ENCODE measurements at places on chromosomes 5 and 9.

GRCh38 chr9:88396836-88397577, 8.8 kb downstream of the SPIN1 start:
- no peak for DNase-seq

DNA sequence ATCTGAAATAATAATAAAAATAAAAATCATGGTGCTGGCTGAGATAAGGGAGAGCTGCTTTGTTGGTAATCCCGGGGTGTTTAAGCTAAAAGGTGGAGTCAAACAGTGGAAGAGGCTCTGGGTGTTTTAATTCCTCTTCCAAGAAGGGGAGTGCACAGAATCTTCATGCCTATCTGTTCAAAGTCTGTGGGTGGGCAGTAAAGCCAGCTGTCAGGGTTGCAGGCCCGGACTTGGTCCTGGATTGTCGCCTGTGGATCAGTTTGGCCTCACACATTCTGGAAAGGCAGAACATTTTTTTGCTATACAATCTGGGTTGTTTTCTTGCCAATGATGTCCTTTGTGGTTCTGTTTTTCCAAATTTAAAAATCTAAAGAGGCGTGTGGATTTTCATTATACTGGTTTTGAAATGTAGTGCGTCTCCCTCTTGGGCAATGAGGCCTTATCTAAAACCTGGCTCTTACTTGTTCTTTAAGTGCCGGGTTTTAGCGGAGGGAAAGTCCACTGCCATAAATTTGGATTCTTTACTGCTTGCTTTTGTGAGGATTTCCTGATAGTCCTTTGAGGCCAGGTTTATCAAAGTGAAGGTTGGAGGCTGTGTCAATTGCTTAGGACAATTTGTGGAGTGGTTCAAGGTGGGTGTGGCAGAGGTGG, 5.8 kb downstream of the ANKDD1B start:
- DNase-seq: no peak

DNA sequence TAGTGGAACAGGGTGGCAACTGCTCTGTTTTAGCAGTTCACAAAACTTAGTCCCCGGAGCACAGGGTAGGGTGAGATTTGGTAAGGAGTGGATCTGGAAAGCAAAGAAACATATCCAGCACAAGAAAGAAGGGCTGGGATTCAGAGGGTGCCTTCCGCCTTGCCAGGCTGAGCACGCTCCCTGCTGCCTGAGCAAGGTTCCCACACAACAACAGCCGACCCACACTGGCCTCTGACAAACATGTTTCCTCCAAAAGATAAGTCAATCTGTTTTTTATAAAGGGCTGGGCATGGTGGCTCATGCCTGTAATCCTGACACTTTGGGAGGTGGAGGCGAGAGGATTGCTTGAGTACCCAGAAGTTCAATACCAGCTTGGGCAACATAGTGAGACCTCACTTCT, 45.8 kb downstream of the RAB3C start:
- no peak for DNase-seq

DNA sequence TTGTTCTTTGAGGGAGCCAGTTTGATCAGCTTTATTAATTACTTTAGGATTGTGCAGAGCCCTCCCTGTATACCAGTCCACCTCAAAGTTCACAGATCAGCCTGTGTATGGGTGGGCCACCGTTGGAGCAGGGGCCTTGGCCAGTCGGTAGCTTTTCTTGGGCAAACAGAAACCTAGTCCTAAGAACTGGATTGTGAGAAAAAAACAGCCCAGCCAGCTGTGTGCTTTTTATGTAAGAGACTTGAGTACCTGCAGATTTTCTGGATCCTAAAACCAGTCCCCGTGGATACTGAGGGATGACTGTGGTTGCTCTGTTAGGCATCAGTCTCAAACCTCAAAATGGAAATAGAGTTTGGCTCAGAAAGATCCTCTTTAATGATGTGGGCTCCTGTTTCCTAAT, 24.8 kb upstream of the ROPN1L start:
- no peak for DNase-seq

DNA sequence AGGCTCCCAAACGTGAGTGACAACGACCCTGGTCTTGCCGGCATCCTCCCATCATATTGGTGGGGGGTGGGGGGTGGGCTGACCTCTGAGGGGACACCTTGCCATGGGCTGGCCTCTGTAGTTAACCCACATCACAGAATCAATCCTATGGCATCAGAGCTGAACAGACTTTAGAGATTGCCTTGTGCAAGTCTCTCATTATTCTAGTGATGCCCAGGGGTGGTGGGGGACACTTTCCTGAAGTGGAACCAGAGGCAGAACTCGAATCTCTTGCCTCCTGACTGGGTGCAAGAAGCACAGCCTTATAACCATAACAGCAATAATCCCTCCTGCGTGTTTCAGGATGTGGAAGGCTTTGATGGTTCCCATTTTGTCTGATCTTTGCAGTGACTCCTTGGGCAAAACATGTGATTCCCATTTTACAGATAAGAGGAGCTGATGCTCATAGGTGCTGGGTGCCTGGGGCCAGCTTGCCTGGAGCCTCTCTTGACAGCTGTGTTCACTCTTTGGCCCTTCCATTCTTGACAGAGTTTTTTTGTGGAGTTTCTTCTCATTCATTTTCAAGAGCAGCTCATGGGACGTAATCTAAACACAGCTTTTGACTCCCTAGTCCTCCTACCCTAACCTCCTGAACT, 18.6 kb upstream of the PITX1 start:
- no peak for DNase-seq

DNA sequence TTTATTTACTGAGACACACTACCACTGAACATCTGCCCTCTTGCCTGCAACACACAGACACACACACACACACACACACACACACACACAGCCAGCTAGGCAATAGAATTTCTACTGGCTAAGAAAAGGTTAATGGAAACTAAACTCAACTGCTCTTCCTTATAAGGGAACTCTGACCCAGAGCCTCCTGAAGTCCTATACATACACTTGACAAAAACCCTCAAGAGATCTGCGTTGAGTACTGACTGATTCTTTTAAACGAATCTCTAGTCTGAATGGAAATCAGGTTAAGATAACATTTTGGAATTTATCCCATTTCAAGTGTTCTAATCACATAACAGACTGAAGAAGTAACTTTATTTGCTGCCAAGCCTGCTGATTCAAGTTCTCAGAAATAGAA, 25.9 kb upstream of the TRPM3 start:
- DNase-seq: no peak

GRCh38 chr5:16505140-16505891, 39.7 kb upstream of the ZNF622 start:
- no peak for DNase-seq

GRCh38 chr5:178287091-178287790, 54.6 kb upstream of the PHYKPL start:
- no peak for DNase-seq

GRCh38 chr5:6703806-6704205, 9.4 kb upstream of the TENT4A start:
- DNase-seq: no peak

DNA sequence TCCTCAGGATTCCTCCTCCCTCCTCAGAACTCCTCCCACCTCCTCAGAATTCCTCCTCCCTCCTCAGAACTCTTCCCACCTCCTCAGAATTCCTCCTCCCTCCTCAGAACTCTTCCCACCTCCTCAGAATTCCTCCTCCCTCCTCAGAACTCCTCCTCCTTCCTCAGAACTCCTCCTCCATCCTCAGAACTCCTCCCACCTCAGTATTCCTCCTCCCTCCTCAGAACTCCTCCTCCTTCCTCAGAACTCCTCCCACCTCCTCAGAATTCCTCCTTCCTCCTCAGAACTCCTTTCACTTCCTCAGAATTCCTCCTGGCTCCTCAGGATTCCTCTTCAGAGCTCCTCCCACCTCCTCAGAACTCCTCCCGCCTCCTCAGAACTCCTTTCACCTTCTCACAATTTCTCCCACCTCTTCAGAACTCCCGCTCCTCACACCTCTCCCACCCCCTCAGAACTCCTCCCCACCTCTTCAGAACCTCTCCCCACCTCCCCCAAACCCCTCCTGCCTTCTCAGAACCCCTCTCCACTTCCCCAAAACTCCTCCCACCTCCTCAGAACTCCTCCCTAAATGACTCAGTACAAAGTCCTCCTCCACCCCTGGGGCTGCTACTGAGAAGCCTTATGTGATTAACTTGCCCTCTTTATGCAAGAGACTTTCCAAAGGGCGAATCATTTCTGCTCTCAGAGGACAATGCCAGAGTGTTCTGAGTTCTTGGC, 23.2 kb downstream of the SLC46A2 start:
- no peak for DNase-seq

DNA sequence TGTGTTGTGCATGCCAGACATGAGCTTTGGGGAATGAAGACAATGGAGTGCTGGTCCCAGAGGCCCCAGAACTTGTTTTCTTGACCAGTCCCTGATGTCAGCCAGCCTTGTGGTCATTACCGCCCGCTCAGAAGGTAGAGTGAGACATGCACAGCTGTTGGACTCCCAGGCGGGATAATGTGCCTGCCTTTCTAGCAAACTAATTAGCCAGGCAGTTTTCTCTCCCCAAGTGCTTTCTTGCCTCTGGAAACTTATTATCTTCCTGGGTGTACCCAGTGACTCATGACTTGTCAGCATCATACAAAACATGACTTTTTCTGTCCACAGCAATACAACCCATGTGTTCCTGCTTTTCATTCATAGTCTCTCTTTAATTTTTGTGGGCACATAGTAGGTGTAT, 131.1 kb downstream of the RMI1 start:
- no peak for DNase-seq

- peak; percentile 33 for DNase-seq
Observed at GRCh38 chr9:109640580-109641371, 139.2 kb upstream of the PALM2AKAP2 start.

DNA sequence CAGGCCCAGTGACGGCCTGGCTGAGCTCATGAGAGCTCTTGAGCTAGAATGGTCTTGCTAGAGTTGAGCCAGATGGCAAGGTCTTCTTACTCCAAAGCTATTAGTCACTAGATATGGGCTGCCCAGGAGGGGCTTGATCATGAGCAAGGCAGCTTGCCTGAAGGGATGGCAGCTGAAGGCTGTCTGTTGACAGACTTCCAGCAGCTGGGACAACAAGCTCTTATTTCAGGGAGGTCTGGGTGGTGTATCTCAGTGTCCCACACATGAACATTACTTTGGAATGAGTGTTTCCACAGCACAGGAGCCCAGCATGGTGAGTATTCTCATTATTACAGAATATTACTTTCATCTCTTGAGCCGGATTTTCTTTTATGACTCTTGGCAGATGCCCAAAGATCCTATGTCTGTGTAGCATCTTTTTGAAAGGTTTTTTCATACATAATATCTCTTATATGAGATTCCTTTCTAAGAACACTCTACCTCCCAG, 414.1 kb downstream of the ARHGEF28 start:
- peak; percentile 37 for DNase-seq

DNA sequence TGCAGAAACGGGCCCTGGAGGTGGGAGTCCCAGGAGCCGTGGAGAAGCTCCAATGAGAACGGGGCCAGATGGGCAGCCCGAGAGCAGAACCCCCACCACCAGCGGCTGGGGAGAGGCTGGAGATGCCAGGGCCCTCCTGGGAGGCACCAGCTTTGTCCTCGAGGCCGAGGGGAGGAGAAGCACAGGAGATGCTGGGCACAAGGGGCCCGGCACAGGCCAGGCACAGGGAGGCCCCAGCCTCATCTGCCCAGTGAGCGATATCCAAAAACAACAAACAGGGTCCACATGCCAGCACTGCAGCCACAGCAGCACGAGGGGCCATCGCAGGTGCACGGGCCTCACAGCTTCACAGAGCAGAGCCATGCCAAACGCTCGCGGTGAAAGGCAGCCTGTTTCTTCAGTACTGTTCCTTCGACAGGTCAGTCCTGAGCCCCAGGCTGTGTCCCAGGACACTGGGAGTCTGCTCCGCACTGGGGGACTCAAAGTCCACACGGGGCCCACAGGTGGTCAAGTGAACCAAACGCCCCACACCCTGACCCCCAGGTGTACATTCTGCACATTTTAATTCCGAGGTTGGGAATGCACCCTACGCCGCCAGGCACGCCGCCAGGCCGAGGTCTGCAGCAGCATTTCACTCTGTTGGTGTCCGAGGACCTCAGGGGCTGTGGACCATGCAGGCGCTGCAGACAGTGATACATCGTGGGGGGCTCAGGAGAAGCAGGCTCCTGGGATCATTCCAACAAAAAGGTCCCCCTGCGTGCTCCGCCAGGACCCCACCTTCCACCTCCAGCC, 9.5 kb downstream of the LPCAT1 start:
- DNase-seq: no peak

DNA sequence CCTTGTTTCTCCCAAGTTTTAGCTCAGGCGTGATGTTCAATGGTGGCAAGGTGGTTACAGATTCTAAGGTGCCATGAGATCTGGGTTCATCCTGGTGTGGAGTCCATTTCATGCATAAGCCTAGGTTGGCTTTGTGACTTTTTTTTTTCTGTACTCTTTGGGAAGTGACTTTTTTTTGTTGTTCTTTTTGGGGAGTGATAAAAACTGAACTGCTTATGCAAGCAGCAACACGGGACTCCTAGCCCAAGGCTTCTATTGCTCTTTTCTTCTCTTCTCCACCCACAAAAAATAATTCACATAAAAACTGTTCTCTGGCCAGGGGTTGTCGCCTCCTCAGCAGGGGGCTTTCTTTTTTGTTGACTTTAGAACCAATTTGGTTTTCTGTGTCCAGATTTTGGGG, 15.4 kb downstream of the STC2 start:
- DNase-seq: no peak

DNA sequence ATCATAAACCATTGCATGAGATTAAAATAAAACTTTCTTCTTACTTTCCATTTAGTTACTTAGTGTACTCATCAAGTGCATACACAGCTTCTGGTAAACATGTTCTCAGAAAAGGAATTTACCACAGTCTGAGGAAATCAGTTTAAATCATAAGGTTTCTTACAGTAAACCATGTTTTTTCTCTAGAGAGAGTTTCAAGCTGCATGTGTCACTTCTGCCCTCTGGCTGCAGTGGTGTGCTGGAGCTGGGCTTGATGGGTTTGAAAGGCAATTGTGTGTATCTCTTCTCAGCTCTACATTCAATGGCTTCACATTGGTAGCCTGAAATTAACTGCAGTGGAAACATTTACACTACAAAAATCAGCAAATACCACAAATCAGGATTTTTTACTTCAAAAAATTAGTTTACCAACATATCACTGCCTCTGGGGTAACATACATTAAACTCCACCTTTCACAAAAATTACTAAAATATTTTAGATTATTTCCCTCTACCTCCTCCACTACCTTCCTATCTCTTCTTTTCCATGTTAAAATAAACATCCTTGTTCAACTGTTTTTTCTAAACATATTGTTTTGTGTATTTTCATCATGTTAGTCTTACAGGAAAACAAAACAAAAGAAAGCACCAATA, 414.3 kb downstream of the ANXA1 start:
- no peak for DNase-seq

DNA sequence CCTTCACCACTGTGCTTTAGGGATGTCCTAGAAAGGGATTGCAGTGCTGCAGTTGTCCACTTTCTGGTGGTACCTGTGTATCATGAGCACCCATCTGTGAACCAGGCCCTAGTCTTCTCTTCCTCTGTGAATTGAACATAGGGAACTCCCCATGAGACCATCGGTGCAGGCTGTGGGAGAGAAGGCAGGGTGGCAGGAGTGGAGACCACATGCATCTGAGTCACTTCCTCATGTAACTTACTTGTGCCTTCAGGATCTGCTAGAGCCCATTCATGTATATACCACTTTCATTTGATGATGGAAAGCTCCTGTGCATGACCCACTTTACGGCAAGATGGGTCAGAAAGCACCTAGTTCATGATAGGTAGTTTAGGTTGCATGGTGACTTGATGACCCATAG, 478.1 kb upstream of the CDH9 start:
- no peak for DNase-seq

- DNase-seq: peak; percentile 74
Observed at GRCh38 chr5:54902791-54903473, 82.5 kb downstream of the ESM1 start.

Measured in DMS79 treated with DMSO at 0.1 percent for 48 hours (cell line).